ENCODE measurements at places on chromosomes 2 and 18.

- DNase-seq = no peak
Measured at GRCh38 chr2:9158786-9159779, 47.5 kb upstream of the ASAP2 start.

DNA sequence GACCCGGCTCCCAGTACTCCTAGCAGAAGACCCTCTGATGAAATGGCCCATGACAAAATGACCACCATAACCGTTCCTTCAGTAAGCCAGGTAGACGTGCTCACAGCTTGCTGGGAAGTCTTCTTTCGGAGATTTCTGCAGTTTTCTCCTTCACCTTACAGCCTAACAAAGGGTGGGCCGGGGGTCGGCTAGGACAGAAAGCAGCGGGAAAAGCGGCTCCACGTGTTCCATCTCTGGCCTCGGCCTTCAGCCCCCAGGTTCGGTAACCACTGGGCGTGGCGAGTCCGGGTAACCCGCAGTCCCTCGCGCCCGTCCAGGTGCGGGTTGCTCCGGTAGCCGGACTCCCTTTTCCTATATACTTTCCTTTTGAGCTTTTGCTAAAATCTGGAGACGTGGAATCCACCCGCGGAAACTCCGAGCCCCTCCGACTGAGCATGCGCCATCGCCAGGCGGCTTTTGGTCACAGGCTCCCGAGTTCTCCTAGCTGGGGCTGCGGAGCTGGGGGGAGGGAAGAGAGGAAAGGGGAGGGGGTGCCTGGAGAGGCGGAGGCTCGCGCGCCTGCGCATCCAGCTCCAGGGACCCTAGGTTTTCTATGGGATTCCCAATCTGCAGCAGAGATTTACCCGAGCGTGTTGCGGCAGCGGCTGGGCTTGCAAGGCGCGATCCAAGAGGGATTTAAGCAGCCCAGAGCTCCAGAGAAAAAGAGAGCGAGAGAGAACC is at the start of gene VSNL1:
Gene VSNL1, plus strand, starts transcription at position 604 of the 720 bp plus-strand sequence. CDS start 51,379 bp downstream, outside the sequence.
- DNase-seq = no peak

GRCh38 chr2:118923371-118923770 is 18.6 kb upstream of the MARCO start:
- no peak for DNase-seq

DNA sequence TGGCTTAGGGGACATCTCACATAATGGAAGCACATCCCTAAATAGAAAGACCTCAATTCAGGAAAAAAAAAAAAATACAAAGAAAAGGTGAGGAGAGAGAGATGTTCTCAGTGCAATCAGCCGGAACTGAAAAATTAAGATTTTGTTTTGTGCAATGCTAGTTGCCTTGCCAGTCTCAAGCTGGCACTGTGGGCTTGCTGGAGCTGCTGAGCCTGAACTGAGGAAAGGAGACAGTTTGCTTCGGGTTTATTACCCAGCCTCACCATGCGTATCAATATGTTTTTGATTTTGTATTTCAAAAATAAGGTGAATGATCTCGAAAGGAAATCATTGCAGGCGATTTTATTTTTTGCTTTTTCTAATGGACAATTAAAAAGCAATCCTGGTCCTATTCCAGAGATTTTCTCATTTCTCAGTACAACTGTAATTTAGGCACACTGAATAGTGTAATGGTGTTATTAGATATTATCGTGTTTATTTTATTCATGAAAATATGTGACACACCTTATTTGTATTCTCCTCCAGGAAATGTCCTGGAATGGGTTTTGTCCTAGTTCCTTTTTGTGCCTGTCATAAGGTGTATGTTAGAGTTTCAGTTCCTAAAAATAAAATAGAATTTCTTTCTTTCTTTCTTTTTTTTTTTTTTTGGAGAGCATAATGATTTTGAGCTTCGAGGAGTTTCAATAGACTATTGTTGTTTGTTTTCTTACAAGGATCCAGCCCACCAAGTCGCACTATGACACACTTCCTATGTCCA is 72.8 kb upstream of the ZEB2 start:
- no peak for DNase-seq

GRCh38 chr2:204066051-204066450 is 129.5 kb downstream of the ICOS start:
- no peak for DNase-seq

DNA sequence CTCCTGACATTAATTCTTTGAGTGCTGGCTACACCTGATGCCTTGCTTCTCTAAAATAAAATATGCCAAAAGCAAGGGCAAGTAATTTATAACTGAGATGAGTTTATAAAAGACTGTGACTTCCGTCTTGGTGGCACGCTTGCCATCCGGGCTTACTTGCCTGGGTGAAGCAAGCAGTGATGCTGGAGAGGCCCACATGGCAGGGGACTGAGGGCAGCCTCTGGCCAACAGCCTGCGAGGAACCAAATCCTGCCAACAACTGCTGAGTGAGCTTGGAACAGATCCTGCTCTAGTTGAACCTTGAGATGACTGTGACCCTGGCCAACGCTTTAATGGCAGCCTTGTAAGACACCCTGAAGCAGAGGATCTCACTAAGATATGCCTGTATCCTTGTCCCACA is 96.1 kb upstream of the CAPN13 start:
- DNase-seq = no peak

- no peak for DNase-seq
Measured at GRCh38 chr2:223822818-223823217, 14.6 kb downstream of the AP1S3 start.

- peak; percentile 86 for DNase-seq
Measured at GRCh38 chr2:85551698-85552678, 9.3 kb downstream of the GGCX start.

GRCh38 chr2:85324639-85325465 is 2.9 kb downstream of the TGOLN2 start:
- no peak for DNase-seq

DNA sequence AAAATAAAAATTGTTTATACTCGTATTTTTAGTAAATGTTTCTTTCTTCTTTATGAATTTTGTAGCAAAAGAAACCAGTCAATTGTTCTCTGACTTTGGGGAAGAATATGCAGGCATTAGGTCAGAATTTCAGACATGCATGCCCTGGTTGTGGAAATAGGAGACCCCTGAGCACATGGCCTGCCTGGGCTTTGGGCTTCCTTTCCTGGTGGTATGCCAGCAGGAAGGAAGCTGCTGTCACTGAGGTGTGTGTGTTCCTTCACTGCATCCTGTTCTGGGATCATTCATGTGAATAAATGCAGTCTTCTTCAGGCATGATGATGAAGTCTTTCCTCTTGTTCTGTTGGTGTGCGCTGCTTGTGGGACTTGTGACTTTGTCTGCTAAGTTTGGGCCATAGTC is 920.2 kb upstream of the VRK2 start:
- DNase-seq = no peak

GRCh38 chr2:102141011-102141943 is 1.3 kb upstream of the IL1R1 start:
- DNase-seq = no peak

DNA sequence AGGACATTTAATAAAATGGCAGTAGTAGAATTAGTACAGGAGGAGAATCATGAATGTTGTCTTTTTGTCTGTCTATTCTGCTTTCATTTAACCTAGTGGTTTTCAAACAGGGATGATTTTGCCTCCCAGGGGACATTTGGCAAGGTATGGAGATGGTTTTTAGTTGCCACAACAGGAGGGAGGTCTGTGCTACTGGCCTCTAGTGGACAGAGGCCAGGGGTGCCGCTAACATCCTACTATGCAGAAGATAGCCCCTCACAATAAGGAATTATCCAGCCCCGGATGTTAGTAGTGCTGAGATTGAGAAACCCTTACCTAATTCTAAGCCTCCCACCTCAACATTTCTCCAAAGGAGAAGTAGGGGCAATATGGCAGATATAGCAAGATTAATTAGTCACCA is 18.3 kb downstream of the FASTKD2 start:
- no peak for DNase-seq

DNA sequence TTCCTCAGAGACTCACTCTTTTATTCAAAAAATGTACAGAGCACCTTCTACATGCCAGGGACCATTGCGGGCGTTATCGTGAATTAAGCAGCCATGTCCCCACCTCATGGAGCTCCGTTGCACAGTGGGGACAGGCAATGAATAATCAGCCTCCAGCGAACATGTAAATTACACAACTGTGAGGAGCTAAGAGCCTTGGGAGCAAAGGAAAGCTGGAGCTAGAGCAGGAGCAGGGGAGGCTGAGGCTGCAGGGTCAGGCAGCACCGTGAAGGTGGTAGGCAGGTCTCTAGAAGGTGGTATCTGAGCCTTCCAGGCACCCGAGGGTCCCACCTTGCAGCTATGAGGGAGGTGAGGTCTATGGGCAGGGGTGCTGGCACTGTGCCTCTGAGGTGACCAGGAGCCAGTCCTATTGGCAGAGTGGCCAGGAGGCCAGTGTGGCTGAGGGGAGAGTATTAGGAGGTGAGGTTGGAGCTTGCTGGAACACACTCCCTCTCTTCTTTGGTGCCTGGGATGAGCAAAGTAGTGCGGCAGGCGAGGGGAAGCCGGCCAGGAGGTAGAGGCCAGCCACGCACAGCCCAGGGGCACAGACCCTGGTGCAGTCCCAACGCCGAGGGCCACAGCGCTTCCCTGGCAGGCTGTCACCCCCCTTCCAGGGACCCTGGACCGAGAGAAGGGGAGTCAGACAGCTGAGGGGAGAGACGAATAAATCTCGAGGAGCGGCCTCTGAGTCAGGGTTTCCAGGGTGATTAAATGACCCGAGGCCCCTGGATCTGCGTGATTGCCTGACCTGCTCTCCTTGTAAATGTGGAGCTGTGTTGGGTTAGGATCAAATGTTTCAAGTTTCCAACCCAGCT is 167.3 kb downstream of the SEPTIN10 start:
- DNase-seq = no peak

DNA sequence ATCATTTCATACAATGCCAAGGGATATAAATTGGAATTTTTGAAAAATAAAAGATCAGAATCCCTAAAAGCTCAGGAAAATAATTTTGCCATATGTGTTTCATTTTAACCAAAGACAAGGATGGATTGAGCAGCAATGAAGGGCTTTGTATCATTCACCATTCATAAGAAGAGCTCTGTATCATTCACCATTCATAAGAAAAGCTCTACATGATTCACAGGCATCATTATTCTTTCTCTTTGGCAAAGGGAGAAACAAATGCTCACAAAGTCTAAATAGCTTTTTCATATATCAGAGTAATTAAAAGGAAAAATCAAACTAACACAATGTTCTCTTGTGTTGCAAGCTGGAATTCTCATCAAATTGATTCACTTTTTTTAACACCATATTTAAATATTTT is 169.1 kb upstream of the MC4R start:
- no peak for DNase-seq
